ENCODE measurements at places on chromosomes 5 and 9.

- DNase-seq: no peak
These were observed 291.8 kb upstream of the DAB2 start for GRCh38 chr5:39716532-39717028.

GRCh38 chr5:164868761-164869160, 1363.3 kb downstream of the MAT2B start:
- no peak for DNase-seq

DNA sequence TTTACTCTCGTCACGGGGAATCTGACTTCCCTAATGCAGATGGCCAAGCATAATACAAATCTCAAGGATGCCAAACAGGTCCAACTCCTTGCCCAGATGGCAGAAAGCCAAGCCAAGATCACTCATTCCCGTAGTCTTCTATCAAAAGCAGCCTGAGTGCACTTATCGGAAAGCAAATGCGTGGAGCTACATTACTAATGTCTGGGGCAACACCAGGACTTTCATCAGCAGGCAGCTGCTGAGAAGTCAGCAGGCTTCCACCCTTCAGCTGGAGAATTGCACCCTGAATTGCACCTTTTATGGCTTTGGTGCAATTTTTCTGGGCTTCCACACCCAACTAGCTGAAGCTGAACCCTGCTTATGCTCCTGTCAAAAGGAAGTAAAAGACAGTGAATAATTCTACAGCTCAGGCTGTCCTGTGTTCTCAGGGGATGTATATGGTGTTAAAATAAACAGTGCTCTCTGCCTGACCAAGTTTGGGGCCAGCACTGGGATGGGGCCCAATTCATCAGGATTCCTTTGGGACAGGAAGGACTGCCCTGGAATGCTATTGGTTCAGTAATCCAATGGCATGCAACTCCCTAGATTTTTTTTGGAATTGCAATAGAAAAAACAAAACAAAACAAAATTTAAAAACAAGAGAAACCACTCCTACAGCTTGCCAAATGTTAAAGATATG, 92.6 kb downstream of the DPYSL3 start:
- DNase-seq: peak; percentile 95

GRCh38 chr5:168202996-168203395, 88.4 kb upstream of the WWC1 start:
- no peak for DNase-seq

GRCh38 chr5:9351546-9351945, 194.3 kb downstream of the SEMA5A start:
- no peak for DNase-seq

GRCh38 chr9:126149661-126150060, 177.0 kb upstream of the MVB12B start:
- DNase-seq: no peak

GRCh38 chr5:133703935-133704334, 91.6 kb upstream of the FSTL4 start:
- no peak for DNase-seq

Data from DMS79 (cell line).